ENCODE measurements at places on chromosomes 5 and 9.

DNA sequence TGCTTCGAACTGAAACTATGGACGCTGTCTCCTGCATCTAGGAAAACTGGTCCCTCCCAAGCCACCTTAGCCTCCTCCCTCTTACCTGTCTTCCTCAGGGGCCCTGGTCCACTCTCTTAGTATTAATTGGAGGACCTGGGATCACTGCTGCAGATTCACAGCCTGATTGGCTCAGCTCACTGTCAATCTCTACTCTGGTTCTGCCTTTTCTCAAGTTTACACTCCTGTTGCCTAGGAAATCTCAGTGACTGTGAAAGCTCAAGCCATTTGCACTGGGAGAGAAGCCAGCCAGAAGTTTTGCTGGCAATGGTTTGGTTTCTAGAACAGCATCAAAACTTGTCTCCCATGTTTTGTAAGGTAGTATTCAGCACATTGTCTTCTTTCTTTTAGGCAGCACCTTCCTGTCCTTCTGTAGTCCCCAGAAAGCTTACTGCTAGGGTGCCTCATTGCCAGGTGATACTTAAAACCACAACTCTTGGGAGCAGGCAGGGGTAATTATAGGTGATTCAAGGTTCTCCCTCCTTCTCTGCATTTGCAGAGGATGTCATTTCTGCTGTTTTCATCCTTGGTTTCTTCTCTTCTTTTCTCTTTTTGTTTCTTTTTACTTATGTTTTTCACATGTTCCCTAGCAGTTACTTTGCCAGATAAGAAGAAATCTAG, at the start of gene CAPSL:
TSS of gene CAPSL (minus strand) at position 55 of the 660 bp plus-strand sequence. CDS start 17,502 bp downstream, outside the sequence.
- DNase-seq: peak; percentile 86

GRCh38 chr5:149140197-149141002, 893 bp upstream of the ABLIM3 start:
- DNase-seq: no peak

- DNase-seq: no peak
These were observed 452.7 kb upstream of the KLF4 start for GRCh38 chr9:107942291-107942690.

- DNase-seq: peak; percentile 56
These were observed 17.0 kb downstream of the CAMK2A start for GRCh38 chr5:150272531-150272930.

GRCh38 chr9:127721391-127721821, 5.5 kb downstream of the TTC16 start:
- DNase-seq: no peak

DNA sequence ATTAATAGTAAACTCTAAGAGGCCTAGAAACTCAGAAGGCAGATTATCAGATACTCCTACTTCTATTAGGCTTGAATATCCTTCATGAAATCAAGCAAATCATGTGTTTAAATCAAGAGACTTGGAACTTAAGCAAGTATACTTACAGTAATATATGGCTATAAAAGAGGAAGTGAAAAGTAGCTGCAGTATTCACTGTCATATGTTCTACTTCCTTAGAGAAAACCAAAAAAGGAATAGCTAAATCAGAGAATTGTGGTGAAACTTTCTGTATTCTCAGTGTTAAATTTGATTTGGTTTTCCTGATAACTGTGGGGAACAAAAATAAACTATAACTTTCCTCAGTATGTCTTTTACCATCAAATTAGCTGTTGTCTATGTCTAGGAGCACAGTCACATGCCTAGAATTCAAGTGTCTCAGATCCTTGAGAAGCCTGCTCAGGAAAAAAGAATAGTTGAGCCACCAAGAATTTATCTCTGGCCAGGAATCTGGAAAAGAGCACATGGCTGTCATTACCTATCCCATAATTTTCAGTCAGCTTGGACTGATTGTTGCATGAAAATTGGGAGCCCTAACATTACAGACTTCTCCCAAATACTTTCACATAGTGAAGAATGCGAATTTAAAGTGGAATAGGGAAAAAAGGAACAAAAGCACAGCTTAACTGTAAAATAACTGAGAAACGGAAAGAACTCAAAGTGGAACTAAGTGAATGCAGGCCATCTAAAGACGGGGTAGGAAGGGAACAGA, 1.7 kb downstream of the FKBP15 start:
- DNase-seq: no peak

GRCh38 chr9:86408121-86408520, 53.9 kb upstream of the TUT7 start:
- DNase-seq: no peak

DNA sequence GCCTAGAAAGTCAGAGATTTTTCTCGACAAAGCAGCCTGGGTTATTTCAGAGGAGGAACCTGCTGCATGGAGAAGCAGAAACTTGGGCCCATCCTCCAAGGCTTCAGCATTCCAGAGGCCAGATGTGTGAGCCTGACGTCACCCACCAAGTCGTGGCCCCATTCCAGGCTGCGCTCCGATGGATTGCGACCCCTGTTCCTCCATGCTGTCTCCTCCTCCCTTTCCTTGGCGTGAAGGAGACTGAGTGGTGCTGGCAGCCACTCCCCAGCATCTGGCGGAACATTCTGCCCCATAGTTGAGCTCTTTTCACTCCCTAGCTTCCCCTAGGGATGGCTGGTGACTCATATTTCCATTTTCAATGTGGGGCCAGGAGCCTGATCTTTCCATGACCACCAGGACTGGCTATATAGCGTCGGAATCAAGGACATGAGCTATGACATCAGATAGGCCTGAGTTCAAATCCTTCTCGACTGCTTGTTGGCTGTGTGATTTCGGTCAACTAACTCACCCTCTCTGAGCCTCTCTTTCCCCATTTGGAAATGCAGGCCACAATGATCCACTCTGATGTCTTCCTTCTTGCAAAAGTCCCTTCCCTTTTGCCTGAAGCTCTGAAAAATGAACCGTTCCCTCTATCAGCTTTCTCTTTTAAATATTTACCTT, 24.5 kb upstream of the DUSP1 start:
- no peak for DNase-seq

GRCh38 chr9:21096172-21096900, 18.6 kb upstream of the IFNB1 start:
- no peak for DNase-seq

DNA sequence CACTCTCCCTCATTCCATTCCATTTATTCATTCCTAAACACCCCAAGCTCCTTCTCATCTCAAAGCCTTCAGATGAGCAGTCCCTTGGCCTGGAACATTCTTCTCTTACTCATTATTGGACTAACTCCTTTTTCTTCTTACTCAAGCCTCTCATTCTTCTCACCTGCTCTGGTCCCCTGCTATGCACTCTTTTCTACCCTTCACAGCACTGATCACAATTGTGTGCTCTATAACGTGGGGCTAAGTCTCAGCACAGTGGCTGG, 212.4 kb downstream of the MAPKAP1 start:
- DNase-seq: no peak

GRCh38 chr9:79131824-79132377, 439.9 kb upstream of the TLE4 start:
- peak; percentile 17 for DNase-seq

GRCh38 chr9:86354818-86355309, 654 bp upstream of the TUT7 start:
- DNase-seq: no peak

DNA sequence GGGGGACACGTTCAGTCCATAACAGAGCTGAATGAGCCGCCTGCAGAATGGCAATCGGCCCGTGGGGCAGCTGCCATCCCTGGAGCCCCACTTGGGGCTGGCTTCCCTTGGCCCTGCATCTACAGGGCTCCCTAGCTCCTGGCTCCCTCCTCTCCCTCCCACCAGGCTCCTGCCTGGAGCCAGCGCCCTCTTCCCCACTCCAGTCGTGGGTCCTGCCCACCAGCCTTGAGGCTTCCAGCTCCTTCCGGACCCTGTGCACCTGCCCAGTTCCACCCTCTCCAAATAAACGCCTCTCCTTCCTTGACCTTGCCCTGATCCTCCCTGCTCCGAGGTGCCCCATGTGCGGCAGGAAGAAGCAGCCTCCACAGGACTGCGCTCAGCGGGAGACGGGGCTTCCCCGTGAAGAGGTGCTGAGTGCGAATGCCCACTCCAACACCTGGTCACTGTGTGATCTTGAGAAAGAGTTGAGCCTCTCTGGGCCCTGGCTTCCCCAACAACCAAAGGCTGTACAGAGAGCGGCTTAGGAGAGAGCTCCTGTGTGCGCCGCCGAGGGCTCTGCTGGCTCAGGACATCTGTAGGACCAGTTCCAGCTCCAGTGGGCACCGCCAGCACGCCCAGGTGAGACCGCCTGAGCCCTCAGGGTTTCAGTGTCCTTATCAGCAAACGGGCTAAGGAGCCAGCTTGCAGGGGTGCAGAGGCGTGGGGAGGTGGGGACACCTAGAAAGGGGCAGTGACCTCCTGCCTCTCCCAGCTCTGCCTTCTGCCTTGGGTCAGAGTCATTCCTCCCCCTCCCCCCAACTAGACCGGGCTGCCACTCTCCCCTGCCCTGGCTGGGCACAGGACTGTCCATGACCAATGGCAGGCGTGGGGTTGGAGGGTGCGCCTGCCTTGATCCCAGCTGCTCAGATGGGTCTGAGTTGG, 12.1 kb downstream of the C9orf50 start:
- DNase-seq: no peak

DNA sequence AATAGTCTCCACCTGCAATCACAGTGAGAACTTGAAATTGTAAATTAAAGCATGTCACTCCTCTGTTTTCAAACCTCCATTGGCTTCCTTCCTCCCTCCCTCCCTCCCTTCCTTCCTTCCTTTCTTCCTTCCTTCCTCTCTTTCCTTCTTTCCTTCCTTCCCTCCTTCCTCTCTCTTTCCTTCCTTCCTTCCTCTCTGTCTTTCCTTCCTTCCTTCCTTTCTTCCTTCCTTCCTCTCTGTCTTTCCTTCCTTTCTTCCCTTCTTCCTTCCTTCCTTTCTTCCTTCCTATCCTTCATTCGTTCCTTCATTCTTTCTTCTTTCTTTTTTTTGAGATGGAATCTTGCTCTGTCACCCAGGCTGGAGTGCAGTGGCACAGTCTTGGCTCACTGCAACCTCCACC, 595.0 kb upstream of the ZNF608 start:
- no peak for DNase-seq

DNA sequence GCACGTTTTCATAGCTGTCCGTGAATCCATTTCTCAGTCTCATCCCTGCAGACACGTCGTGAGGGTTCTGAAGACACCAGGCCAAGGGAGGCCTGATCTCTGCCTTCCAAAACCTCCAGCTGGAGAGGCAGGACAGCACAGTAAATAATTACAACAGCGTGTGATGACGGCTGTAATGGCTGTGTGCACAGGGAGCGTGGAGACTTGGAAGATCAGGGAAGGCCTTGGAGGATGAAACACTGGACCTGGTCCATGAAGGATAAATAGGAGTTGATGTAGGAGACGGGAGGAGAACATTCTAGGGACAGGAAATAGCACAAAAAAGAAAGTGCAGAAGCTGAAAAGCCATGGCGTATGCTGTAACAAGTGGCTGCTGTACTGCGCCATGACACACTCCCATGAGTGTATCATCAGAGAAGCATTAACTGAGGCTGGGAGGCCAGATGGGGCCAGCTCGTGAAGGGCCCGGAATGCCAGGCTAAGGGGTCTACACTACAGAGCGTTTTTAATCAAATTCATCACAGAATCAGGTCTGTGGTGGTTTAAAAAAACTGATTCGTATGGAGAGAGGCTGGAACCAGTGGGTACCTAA, 97.2 kb downstream of the CRB2 start:
- no peak for DNase-seq

GRCh38 chr9:69139596-69139995, 34.5 kb upstream of the TJP2 start:
- DNase-seq: no peak

- DNase-seq: no peak
These were observed 12.6 kb downstream of the OR2V1 start for GRCh38 chr5:181118369-181118768.

- no peak for DNase-seq
These were observed 38.4 kb downstream of the SH3TC2 start for GRCh38 chr5:149024477-149024876.

GRCh38 chr5:5364932-5365331, 57.5 kb upstream of the ICE1 start:
- no peak for DNase-seq

GRCh38 chr5:100708645-100709171, 173.5 kb downstream of the FAM174A start:
- DNase-seq: no peak

DNA sequence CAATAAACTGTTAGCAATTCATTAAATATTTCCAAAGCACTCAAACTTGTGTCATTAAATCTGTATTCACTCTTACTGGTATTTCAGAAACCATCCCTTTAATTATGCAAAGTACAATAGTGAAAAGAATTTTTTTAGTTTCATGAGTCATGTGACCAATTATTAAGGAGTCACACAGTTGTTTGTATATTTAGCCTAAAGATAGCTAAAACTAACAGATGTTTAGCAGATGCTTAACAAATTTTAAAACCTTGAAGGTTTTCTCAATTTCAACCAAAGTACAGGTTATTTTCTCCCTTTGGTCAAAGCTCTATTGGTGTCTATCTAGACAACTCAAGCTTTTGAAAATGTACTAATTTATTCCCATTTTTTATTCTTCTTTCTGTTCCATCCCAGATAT, 44.1 kb downstream of the PJA2 start:
- no peak for DNase-seq

DNA sequence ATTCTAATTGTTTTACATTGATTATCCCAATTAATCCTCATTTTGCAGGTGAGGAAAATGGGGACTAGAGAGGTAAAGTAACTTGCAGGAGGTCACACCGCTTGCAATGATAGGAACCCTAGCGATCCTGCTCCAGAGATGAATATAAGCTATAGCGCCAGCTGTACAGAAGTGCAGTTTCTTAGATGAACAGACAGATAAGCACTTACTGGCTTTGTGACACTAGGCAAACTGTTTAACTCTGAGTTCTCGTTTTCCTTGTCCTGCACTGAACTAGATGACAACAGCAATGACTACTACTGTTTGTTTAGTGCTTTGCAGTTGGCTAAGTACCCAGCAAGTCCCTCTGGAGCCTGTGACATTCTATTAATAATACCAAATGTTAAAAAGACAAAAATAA, 11.1 kb downstream of the LHX6 start:
- DNase-seq: no peak

DNA sequence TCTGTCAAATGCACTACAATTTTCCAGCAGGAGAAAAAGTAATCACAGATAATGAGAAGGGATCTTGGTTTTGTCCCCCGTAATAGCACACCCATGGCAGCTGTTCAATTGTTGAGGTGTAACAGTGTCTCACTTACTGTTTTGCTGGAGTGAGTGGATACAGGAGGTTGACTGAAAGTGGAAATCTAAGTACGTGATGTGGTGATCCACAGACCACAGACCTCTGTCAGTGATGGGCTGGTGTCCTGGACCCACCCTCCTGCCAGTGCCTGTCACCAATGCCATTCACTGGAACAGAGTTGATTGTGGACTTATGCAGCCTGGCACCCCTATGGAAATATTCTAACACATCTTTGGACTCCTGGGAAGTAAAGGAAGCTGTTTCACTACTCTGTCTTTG, 261.7 kb downstream of the TRPM3 start:
- no peak for DNase-seq

GRCh38 chr9:87441251-87441650, 56.4 kb upstream of the DAPK1 start:
- no peak for DNase-seq

All from WTC11 (cell line).